ENCODE measurements at places on chromosomes 5 and 9.
A peak's percentile ranks its signal among the peaks of the same experiment; 100 is the strongest.

- DNase-seq, result no peak
Observed at GRCh38 chr9:739362-739761, 102.1 kb upstream of the DMRT1 start.

DNA sequence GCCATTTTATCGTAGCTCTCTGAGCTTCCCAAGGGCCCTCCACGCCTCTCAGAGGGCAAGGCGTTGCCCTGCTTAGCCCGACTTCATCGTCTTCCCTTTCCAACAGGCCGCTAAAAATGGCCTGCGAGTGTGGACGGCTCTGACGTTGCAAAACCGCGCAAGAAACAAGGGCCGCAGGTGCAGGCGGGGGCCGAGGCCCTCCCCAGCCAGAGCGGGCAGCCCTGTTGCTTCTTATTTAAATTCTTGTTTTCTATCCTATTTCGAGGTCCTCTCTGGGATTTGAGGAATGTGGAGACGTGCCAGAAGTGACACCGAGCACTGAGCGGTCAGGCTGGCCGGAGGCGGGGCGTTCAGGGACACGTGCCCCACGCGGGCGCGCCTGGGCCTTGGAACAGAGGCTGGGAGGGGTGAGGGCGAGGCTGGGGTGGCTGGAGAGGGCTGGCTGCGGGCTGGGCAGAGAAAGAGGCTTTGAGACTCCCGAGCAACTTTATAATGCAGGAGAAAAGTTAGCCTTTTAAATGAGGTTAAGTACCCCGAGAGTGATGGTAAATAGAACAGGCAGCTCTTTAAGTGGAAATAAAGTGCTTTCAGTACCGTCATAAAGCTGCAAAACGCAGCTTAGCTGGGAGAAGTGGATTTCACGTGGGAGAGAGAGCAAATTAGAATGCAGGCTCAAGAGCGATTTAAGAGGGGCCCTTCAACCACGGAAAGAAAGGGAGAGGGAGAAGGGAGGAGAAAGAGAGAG, 243.6 kb downstream of the AUH start:
- DNase-seq, result peak; percentile 71

DNA sequence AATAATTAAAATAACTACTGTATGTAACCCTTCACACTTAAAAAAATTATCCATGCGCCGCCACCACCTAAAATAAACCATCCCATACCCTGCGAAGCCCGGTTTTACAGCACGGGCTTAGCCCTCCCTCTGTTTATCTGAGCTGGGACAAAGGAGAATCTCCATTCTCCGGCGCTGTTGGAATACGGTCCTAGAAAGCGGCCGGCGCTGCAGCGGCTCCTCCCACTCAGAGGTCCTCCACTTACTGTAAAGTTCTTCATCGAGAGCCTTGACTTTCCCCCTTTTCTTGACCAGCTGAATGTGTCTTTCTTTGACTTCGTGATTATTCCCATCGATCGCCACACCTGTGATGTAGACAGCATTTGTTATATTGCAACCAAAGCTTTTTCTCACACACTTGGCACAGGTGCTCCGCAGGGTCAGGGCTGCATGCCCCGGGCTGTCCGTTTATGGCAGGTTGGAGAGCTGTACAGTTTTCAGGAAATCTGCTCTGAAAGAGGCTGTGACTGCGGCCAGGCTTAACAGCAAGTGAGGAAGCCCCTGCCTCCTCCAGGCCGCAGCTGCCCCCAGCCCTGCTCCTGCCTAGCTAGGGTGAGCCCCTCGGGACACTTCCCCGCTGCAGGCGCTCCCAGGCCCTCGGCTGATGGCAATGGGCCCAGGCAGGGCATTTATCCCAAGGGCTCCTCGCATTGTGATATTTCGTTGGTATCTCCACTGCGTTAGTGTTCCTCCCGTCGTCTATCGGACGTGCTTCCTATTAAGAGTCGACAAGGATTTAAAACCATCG, 16.7 kb downstream of the GFPT2 start:
- no peak for DNase-seq

DNA sequence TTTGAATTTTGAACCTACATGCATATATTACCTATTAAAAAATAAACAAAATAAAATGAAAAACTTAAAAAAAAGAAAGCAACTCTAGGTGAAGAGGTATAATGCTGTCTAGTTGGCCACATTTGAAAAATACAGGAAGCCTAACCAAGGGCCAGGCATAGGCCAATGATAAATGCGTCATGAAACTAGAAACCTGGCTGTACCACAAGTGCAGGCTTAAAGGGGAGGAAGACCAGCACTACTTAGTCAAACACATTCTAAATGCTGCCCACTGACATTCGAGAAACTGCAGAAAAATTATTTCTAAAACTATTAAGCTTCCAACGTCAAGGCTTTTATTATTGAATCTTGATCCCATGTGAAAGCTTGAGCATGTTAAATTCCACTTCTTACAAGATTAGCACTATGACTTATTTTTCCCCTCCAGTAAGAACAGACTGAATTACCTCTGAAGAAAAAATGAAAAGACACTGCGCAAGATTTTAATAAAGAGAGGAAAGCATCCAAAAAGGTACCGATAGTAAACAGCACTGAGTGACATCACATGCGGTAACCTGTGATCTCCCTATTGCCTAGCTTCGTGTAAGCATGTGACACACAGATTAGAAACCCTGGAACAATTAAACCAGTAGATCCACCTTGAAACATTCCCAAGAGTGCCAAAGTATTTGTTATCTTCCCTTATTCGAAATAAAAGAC, 16.2 kb downstream of the CDC14B start:
- DNase-seq, result no peak

GRCh38 chr9:90641086-90641485, 1.5 kb downstream of the DIRAS2 start:
- no peak for DNase-seq

- no peak for DNase-seq
Observed at GRCh38 chr5:76521240-76521758, 101.9 kb downstream of the F2RL2 start.

- DNase-seq, result no peak
Observed at GRCh38 chr5:122978644-122979297, 57.8 kb downstream of the PPIC start.

GRCh38 chr9:95669253-95669652, 152.5 kb upstream of the PTCH1 start:
- no peak for DNase-seq

- DNase-seq, result no peak
Observed at GRCh38 chr5:119220576-119221197, 135.1 kb upstream of the TNFAIP8 start.

DNA sequence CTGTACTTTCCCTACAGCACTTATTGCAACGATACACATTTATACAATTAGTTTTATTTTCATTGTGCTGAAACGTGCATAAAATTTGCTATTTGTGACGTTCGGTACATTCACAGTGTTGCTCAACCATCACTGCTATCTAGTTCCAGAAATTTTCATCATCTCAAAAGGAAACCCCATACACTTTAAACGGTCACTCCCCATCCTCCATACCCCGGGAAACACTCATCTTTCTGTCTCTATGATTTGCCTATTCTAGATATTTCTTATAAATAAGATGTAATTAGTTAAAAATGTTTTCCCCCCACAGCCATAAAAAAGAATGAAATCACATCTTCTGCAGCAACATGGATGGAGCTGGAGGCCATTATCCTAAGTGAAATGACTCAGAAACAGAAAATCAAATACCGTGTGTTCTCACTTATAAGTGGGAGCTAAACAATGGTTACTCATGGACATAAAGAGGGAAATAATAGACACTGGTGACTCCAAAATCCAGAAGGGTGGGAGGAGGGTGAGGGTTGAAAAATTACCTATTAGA, 40.2 kb upstream of the TEX48 start:
- no peak for DNase-seq

DNA sequence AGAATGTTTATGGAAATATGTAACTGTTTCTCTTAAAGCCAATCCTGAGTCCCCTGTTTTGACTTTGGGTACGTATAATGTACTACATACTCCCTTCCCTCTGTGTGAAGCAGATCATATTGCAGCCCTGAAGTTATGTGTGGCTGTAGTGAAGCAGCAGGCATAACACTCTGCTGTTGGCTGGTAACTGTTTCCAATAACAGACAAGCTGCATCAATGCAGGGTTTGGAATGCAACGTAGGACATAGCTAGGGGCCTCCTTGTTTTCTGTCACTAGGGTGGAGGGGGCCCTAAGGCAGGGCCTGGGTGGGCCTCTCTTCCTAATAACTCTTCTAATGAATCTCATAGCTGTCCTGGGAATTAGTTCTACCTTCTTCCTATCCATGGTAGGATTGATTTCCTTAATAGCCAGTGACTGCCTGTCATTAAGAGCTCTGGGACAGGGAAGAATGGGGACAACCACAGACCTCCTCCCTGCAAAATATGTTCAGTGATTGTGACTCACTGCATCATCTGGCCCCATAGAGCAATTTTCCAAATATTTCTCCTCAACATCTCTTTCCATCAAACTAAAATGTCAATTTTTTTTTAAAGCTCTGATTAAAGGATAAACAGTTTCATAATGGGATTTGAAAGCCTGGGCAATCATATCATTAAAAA, 129.6 kb upstream of the HMHB1 start:
- no peak for DNase-seq

DNA sequence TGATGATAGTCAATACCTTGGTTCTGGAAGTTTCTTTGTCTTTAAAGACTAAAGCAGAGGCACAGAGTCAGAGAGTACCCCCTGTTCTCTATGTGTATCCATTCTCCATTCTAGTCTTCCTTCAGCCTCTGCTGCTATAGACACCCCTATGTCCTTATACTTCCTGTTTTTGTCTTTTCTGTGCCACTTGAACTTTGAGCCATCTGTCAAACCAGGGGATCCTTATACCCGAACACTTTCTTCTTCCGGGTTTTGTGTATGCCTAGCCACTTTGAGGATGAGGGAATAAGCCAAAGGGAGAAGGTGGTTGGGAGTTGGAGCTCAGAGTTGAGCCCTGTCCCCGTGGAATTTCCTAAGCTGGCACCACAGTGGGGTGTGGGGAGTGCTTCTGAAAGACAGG, 61.1 kb upstream of the IL6ST start:
- no peak for DNase-seq

- no peak for DNase-seq
Observed at GRCh38 chr5:160021831-160022446, 13.0 kb downstream of the TTC1 start.

GRCh38 chr9:97985058-97985861, 2.1 kb downstream of the ANP32B start:
- no peak for DNase-seq

- DNase-seq, result no peak
Observed at GRCh38 chr9:71875345-71875744, 35.6 kb downstream of the ABHD17B start.

DNA sequence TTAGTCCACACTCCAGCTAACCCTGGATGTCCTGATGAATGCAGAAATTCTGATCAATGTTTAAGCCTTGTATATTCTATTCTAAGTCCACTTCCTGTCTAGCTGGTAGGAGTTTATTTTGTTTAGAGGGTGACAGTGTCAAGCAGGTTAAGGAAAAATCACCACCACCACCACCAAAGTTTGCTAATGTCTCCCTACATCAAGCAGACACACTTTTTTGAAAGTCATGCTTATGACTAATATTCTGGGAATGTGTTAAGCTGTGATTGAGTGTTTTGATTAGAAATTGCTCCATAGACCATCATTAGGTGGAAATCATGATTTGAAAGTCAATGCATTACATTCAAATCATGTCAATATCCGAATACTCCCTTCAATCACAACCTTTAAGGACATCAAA, 1530.1 kb downstream of the MAT2B start:
- no peak for DNase-seq

- DNase-seq, result no peak
Observed at GRCh38 chr9:108474356-108474755, 381.4 kb downstream of the ACTL7B start.
